ENCODE measurements at places on chromosomes 3 and 15.

GRCh38 chr3:138726946-138727730, 107.6 kb downstream of the PIK3CB start:
- DNase-seq = no peak

DNA sequence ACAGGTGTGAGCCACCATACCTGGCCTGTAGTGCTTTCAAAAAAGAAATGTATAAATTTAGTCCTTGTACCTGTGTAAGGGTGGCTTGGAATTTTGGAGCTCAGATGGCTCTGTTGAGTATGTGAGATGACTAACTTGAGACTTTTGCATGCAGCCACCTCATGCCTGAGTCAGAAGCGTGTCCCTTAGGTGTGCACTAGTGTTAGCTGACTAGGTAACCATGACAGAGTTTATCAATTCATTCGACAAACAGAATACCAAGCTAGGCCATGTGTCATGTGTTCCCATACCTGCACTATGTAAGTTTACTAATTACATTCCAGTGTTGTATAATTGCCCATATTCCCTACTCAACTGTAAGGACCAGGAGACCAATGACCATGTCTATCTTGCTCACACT, 4.0 kb upstream of the ZNF639 start:
- DNase-seq = no peak

DNA sequence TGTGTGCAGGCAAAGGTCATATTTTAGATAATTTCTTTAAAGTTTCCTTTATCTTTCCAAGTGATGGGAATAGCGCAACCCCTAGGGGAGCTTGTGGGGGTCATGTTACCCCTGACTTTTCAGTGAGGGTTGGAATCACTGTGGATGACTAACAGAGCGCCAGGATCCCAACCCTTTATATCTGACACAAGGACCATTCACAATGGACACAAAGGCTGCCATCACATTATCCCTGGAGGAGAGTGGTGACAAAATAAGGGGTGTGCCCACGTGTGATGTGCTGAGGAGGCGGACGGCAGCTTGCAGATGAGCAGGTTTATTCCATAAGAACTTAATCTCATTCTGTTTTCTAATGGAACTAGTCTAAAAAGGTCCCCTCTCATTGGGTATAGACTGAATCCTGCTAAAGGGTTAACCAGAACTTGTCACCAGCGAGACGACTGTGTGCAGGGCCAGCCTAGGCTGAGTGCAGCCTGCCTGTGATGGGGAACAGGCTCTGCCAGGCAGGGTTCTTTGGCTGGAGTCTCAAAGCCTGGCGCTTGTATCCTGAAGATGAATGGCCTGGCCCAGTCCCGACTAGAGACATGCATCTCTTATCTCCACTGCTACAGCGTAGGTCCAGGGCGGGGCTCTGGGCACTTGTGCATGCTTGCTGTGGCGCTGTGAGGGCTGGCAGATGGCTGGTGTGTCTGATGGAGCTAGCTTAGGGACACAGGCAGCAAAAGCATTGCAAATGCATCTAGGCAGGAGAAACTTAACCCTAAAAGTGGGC, 50.2 kb downstream of the CHDH start:
- DNase-seq = peak; percentile 40

DNA sequence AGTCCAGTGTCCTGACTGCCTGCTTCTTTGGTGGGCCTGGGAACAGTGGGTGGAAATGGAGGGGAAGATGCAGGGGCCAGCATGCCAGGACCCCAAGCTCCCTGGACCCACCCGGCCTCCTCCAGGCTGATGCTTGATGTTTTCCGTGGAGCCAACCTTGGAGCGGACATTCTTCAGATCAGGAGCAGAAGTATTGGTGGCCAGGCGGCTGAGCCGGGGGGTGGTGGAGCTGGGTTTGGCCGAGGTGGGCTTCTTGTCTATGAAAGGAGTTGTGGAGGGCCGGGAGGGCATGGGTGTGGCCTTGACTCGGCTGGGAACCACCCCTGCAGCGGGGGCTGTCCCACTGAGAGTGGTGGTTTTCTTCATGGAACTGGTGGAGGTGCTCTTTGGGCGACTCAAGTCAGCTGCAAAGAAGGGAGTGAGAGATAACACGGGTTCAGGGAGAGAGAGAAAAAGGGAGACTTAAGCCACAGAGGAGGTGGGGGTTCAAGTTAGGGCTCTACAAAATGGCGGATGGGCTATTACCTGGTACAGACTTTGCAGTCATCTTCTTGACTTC, 67.8 kb downstream of the DHX30 start:
- DNase-seq = no peak

- no peak for DNase-seq
These were observed 675.4 kb downstream of the OTOL1 start for GRCh38 chr3:162171970-162172369.

- no peak for DNase-seq
These were observed 20.8 kb downstream of the SLC12A8 start for GRCh38 chr3:125191730-125192129.

DNA sequence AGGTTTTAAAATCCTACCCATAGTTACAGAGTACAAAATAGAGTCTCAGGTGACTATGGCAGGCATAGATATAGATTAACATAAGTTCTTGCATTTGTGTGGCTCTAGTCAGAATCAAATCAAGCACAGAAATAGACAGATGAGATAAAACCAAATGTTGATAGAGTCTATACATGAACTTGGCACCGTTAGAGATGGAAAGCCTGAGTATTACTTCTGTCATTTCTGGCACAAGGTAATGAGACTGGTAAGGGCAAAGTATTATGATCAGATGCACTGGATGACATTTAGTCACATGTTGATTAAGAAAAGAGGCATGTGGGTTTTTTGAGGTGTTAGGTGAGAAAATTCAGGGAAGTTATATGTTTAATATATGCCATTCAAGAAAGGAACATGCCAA, 219.7 kb downstream of the MBNL1 start:
- DNase-seq = no peak

GRCh38 chr3:60176614-60177013, 1074.6 kb downstream of the FHIT start:
- no peak for DNase-seq

GRCh38 chr3:111932946-111933345, 45.9 kb upstream of the ABHD10 start:
- no peak for DNase-seq

DNA sequence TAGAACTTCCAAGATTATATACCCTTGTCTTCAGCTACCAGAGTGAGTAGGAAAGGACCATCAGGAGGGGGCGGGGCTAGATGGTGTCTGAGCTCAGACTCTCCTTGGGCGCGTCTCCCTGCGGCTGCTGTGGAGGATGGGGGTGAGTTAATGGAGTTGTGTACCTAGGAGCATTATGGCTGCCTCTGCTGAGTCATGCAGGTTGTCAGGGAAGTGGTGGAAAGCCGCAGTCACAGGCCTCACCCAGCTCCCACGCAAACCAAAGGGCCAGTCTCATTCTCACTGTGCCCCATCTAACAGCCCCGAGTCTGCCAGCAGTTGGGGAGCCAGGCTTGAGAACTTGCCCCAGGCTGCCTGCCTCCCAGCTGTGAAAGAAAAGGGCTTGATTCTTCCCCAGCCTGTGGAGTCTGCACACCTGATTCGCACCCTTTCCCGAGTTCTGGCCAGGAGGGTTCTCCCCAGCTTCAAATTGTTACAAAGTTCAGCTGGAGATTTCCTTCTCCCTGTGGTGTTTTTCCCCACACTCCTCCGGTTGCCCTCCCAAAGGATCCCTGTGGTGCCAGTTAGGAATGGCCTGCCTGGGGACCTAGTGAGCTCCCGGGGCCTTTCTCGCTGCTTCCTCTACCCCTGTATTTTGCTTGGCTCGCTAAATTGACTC, 143.3 kb downstream of the HCN4 start:
- no peak for DNase-seq

Measured in mucosa of gallbladder (tissue), 1 donor.